Fibroblast of skin of right quadriceps (primary cell): ENCODE measurements at places on chromosomes 2 and 18.
A peak's percentile ranks its signal among the peaks of the same experiment; 100 is the strongest.

GRCh38 chr2:231410293-231411004 is 14.9 kb downstream of the B3GNT7 start:
- no peak for DNase-seq

- no peak for DNase-seq
Measured at GRCh38 chr2:95262896-95263542, 11.2 kb upstream of the PROM2 start.

GRCh38 chr2:153476816-153477635 is 1.5 kb downstream of the RPRM start:
- DNase-seq, result no peak

- peak; percentile 83 for DNase-seq
Measured at GRCh38 chr2:1730015-1730927, 14.0 kb downstream of the PXDN start.

DNA sequence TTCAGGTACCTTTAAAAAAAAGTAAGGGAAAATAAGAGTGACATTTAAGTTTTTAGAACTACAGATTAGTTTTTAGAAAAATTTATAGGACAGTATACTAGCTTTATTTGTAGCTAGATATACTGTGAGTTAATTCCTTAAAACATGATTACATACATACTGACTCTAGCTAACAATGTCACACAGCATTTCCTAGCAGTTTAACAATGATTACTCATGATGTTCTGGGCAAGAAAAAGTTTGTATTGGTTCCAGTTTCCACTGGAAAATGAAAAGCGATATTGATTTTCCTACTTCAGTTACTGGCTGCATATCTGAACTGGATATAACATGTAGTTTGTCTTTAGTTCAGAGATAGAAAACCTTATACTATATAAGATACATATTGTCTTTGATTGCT is 19.4 kb downstream of the SLC39A6 start:
- DNase-seq, result no peak
